Fibroblast of the aortic adventitia (primary cell): ENCODE measurements at places on chromosomes 1 and 21.

- no peak for DNase-seq
These were observed 4.7 kb downstream of the ZBTB7B start for GRCh38 chr1:155007251-155007828.

DNA sequence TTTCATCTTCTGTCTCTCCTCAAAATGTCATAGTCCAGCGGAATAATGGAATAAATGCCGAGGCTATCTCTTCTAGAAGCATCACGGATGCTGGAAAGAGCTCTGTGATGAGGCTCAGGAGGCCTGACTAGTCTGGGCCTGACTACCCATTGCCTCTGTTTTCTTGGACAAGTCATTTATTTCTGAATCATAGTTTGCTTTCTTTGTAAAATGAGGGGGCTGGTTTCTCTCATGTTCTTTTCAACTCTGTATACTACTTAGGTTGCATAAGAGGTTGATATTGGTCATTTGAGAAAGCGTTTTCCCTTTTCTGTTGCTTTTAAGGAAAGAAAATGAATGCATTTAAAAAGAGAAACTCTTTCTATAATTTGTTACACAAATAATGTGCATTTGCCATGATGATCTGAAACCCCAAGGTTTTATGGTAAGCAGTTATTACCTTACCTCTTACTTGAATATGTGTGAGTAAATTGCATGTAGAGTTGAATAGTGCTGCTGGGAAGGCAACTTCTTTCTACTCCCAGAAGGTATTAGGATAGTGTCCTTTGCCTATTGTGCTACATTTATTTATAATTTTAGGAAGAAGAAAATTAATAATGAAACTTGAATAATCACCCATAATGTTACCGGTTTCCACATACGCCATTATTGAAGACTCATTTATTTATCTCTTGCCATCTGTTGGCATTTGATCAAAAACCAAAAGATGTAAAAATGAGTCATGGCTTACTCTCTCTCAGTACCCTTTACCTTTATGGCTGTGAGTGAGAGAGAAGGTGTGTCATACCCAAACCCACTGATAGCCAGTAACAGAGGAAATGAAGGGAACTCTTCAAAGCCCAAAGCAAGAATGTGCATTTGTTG lies 179.1 kb downstream of the FASLG start:
- DNase-seq, result peak; percentile 61

GRCh38 chr1:94773931-94774422 lies 46.2 kb upstream of the SLC44A3 start:
- DNase-seq, result no peak

GRCh38 chr1:3912809-3913685 lies 13.0 kb upstream of the C1orf174 start:
- no peak for DNase-seq

DNA sequence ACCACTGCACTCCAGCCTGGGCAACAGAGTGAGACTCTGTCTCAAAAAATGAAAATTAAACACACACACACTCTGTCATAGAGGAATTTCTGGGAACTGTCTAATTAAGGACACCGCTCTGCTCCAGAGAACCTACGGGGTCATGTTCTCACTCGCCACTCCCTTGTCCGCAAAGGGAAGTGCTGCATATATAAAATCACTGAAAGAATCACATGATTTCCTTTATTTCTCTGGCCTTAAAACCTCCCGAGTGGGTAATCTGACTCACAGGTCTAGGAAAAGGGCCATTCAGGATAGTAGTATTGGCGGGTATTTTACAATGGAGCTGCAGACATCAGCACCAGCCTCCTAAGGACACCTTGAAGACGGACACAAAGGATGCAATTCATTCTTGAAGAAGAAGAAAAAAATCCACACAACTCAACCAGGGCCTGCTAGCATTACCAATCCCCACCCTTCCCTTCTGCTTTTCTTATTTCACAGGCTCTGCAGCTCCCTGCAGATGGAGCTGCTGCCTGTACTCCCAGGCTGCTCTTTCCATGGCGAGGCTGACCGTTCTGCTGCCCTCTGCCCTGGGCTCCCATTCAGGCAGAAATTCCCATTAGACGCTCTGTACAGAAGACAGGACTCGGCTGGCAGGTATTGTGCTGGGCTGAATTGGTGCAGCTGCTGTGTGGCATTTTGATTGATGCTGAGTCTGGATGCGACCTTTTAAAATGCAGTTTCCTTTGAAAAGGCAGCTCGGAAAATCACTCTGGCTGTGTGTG lies 53.3 kb upstream of the FAM89A start:
- DNase-seq, result peak; percentile 14

DNA sequence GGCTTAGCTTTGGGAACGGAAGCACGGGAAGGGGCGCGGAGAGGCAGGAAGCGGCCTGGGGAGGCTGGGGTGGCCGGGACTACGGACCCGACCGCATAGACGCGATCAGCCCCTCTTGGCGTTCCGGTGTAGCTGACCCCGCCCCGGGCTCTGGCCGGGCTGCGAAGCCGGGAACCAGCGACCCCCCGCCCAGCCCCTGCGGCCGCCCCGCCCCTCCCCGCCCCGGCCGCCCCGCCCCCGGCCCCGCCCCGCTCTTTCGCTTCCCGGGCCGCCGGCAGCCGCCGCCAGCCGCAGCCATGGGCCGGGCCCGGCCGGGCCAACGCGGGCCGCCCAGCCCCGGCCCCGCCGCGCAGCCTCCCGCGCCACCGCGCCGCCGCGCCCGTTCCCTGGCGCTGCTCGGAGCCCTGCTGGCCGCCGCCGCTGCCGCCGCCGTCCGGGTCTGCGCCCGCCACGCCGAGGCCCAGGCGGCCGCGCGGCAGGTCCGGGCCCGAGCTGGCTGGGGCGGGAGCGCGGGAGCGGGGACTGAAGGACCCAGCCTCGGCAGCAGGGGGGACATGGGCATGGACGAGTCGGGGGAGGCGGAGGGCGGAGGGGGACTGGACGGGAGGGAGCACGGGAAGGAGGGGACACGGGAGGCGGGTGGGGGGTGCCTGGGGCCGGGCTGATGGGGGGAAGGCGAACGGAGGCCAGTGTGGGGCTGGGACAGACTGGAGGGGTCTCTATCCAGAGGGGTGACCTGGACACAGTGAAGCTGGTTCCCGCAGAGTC lies at the start of gene SELENON:
Gene SELENON, plus strand, starts transcription at position 259 of the 768 bp plus-strand sequence. Its CDS starts 38 bp downstream, at position 297.
- DNase-seq, result peak; percentile 42

- DNase-seq, result no peak
These were observed 29.4 kb downstream of the TMPRSS2 start for GRCh38 chr21:41478319-41479177.

- peak; percentile 97 for DNase-seq
These were observed 389.6 kb upstream of the USP24 start for GRCh38 chr1:55604749-55605148.

DNA sequence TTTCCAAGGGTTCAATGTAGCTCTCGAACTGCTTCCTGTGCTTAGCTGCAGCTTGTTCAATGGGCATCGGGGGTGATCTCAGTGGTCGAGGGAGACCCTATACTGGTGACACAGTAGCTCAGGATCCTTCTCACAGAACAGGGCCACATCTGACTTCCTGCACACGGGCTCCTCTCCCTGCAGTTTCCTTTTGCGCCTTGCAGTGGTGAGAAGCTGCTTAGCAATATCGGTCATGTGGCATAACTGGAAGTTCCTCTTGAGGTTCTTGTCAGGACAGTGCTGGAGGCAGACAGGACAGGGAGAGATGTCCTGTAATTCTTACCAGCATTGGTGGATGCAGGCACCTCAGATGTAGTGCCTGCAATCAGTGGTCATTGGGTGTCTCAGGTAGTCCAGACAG lies 140.5 kb upstream of the MAP1LC3C start:
- DNase-seq, result no peak

DNA sequence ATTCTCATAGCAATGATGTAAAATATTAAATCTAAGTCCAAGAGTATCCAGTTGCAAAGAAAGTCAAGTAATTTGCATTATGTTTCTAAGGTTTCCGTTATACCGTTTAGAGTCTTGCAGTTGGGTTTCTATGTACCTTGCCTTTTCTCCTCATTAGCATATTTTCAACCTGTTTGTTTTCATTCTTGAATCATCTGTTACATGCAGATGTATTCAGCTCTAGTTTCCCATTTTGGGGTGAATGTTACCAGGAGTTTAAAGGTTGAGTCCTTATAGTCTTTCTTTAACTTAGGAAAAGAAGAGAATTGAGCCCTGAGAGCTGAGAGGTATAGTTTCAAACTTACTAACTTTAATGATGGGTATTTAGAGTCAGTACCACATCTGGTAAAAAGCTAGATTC lies 139.9 kb downstream of the NFIA start:
- DNase-seq, result no peak

GRCh38 chr1:145858901-145859490 lies at the start of gene PIAS3:
Gene PIAS3 (minus strand): TSS chr1:145859081. CDS start chr1:145858990, 91 bp downstream.
- peak; percentile 90 for DNase-seq

- DNase-seq, result no peak
These were observed 3.1 kb downstream of the FUCA1 start for GRCh38 chr1:23864801-23865542.
